ENCODE measurements at places on chromosomes 3 and 15.

DNA sequence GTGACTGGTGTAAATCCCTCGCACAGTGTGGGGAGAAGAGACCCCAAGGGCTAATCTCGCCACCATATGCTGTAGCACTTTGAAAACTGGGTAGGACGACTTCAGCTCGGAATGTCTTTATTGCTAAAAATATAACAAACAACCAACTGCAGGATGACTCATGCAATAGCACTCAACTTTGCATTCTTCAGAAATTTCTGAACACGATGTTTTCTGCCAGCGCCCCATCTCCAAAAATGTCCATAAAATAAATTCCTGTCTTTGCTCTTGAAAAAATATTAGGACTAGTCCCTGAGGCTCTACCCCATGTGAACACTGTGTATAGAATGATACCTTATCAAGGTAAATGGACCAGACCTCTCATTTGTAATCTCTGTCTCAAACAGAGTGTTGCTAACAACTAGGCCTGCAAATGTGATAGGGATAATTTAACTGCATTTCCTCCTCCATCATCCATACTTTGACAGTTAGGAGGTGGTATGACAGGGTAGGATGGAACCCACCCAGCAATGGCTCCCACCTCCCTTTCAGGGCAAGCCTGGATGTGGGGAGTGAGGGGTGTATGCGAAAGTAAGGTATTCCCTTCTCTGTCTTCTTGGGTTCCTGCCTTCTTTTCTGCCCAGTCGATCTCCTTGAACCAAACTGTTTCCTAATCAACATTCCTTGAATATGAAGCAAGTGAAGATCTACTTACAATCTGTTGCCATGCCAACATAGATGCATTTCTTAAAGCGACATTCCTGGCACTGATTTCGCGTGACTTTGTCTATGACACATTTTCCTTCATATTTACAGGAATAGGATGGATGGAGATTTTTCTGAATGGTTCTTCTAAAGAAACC, 201.1 kb downstream of the NR1D2 start:
- no peak for DNase-seq

DNA sequence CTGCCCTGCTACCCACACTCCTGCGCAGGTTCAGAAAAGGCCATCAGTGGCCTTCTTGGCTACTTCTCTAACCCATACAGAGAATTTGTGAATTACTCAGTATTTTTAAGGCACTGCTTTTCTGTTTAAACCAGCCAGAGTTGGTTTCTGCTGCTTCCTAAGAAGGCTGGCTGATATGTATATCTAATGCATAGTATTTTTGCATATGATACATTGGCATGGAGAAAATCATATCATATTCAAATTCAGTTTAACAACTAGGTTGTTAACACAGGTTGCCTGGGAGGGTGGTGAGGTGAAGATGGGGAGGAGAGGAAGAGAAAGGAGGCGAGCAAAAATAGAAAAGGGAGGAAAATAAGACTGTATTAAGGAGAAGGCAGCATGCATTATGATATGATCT, 132.8 kb upstream of the ADPGK start:
- no peak for DNase-seq

DNA sequence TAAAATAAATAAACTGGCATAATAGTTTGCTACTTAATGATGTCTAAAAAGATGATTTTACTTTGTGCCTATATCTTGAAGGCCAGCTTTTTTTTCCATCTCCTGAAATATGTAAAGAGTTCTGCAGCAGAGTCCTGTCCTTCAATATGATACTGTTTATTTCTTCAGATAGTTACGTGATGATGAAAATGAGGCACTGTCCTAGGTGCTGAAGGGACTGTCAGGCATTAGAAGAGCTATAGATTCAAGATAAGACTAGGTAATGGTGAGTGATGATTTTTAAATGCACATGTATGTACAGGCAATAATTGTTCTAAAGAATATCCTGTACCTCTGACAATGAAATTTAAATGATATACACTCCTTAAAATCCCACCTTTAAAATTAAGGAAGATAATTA, 326.9 kb upstream of the DNAJC19 start:
- DNase-seq = no peak

DNA sequence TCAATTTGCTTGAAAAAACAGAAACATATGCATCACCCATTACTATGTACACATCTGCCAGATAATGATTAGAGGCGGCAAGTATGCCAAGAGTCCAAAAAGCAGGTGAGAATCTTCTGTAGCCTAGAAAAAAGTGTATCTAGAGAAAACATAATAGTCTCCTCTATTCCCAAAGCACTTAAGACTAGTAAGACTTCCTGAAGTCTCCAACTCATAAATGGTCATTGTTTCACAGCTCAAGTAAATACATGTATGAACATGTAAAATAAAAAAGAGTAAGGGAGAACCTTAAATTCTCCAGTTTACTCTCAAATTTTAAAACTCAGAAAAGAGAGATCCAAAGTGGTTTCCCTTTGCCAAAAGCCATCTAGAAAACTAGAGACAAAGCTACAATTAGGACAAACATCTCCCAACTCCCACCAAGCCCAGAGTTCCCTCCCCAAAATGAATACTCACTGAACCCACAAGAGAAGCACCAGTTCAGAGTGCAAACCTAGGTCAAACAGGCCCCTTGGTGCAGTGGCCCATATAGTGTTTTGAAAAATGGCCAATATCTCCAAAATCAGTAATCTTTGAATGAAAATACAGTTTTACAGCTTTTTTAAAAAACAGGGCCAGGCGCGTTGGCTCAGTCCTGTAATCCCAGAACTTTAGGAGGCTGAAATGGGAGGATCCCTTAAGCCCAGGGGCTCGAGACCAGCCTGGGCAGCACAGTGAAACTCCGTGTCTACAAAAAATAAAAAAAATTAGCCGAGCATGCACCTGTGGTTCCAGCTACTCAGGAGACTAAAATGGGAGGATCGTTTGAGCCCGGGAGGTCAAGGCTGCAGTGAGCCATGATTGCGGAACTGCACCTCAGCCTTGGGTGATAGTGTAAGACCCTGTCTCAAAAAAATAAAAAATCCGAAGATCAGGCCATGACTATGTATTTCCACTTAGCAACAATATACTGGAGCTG, 11.0 kb upstream of the MAP4 start:
- no peak for DNase-seq

- no peak for DNase-seq
These were observed 25.8 kb upstream of the TGM5 start for GRCh38 chr15:43292375-43293078.

GRCh38 chr3:128607710-128608048, 42.9 kb downstream of the RPN1 start:
- no peak for DNase-seq

GRCh38 chr3:23183731-23184130, 19.4 kb upstream of the UBE2E2 start:
- no peak for DNase-seq

- DNase-seq = no peak
These were observed 33.2 kb downstream of the NR2F2 start for GRCh38 chr15:96363707-96364106.

GRCh38 chr3:67090474-67090873, 92.4 kb downstream of the KBTBD8 start:
- DNase-seq = no peak

DNA sequence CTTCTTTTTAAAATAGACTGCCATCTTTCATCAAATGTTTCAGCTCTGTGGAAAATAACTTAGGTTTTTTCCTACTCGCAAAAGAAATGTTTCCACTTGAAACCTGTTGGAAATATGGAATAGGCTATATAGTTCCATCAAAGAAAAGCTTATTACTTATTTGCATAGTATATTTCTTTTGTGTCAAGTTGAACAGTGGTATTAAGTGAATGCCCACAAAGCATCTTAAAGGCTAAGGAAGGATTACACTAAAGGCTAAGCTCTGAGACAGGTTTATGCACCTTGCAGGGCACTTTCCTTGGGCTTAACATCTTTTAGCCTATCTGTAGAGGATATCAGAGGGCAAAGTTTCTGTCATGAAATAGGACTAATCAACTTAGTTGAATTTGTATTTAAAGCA, at the start of gene SAMD7:
SAMD7 (plus strand) TSS at position 301 of the 400 bp plus-strand sequence. CDS start 7,927 bp downstream, outside the sequence.
- no peak for DNase-seq

GRCh38 chr15:62644889-62645742, 397.4 kb upstream of the TPM1 start:
- no peak for DNase-seq
